Stimulated activated CD4-positive, alpha-beta T cell treated with anti-CD3 and anti-CD28 coated beads, Interleukin-1b, Interleukin-23, amount 100 ng/mL, for 1 hour (primary cell): ENCODE measurements at places on chromosomes 7 and 10.

- no peak for DNase-seq
Measured at GRCh38 chr7:105277341-105277740, 111.4 kb downstream of the SRPK2 start.

DNA sequence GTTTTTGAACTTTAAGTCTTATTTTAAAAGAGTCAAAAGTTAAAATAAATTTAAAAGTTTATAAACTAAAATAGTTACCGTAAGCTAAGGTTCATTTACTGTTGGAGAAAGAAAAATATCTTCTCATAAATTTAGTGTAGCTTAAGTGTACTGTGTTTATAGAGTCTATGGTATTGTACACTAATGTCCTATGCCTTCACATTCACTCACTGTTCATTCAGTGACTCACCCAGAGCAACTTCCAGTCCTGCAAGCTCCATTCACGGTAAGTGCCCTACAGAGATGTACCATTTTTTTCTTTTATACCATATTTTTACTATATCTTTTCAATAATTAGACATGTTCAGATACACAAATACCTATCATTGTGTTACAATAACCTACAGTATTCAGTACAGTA, 97.6 kb downstream of the PTN start:
- DNase-seq, result no peak

DNA sequence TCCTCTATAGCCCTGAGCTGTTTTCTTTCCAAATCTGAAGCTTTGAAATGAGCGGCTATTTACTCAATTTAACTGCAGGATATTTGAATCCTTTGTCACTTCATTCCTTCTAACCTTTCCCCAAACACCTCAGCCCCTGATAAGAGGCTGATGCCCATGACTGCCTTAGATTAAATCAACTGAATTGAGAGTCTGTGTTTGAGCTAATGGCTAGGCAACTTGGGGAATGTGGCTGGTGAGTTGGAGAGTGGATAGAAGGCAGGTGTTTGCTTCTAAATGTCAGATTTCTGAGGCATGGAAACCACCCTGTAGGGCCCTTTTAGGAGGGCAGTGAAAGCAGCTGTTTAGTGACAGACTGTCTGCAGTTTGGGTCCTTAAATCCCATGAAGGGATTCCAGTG, 759.9 kb downstream of the LRMDA start:
- DNase-seq, result no peak

- no peak for DNase-seq
Measured at GRCh38 chr7:91550931-91551330, 286.7 kb downstream of the FZD1 start.

GRCh38 chr7:55128693-55129394, 110.0 kb downstream of the EGFR start:
- DNase-seq, result no peak

DNA sequence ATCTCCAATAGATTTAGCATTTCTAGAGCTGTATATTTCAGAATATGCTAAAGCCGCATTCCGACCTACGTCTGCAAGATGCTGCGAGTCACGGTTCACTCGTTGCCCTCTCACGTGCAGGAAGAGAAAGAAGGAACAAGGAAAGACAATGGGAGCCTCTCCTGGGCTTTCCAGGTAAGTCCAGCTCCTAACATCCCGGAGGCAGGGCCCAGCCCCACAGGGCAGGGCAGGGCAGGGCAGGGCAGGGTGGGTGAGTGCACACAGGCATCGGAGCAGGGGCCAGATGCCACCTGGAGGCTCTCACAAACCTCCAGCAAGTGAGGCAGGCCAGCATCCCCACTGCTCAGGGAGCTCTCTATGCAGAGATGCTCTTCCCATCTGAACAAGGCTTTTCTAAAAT, 50.8 kb downstream of the VOPP1 start:
- DNase-seq, result no peak

GRCh38 chr7:28041508-28042314, 138.9 kb downstream of the JAZF1 start:
- no peak for DNase-seq

DNA sequence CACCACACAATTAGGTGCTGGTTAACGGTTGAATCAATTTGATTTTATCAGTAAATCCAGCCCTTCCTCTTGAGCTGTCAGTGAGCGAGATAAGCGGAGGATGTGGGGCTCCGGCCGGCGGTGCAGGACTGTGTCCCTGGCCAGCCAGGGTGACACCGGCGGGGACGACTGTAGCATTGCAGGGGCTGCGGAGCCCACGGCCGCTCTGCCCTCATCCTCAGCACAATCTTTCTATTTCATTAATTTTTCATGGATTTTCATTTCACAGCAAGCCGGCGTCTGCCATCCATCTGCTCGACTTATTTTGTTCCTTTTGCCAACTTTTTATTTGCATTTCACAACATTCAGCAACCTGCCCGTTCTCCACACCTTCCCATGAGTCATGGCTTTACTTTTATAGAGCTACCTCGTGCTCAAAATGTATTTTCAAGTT, 4.7 kb downstream of the ADARB2 start:
- no peak for DNase-seq
